ENCODE measurements at places on chromosomes 13 and 19.

DNA sequence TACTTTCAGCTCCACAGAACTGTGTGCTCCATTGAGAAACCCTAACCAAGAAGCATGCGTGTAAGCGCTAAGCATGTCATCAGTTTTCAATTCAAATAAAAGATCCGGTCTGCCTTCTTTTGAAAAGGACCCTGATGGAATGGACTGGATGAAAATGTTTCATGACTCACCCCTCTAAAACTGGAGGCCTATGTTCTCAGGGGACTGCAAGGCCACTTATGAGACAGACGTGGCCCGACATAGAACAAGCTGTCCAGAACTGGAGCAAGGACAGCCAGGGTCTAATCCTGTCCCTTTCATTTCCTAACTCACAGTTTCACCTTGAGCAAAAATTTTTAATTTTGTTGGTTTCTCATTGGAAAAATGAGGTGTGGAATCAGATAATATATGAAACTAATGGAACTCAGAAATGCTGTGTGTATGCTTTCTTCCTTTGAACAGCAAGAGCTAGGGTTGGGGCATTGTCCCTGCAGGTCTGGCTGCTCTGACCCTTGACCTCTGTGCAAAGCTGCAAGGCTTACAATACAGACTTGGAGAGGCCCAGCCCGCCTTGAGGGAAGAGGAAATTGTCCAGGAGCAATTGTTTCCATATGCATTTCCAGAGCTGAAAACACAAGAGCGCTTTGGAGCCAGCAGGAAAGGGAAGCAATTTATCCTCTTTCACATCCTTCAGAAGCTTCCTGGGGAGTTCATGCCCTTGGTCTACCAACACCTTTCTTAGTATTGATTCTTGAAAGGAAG lies 553.4 kb upstream of the KLF12 start:
- peak; percentile 67 for DNase-seq

DNA sequence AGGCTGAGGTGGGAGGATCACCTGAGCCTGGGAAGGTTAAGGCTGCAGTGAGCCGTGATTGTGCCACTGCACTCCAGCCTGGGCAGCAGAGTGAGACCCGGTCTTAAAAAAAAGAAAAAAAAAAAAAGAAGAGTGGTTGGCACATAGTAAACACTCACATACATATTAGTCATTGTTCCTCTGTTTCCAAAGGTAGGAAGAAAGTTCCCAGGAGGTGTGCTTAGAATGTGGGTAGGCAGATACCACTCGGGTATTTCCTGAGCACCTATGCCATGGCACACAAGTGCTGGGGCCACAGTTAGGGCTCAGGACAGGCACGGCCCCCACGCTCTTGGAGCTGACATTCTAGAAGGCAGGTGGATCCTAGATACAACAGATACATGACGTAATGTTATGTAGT lies 41.4 kb downstream of the SIPA1L3 start:
- DNase-seq, result no peak

GRCh38 chr13:43238341-43239083 lies 215.1 kb downstream of the DNAJC15 start:
- no peak for DNase-seq

GRCh38 chr19:3617463-3617862 lies 9.1 kb downstream of the CACTIN start:
- DNase-seq, result no peak

- no peak for DNase-seq
Measured at GRCh38 chr13:29961036-29961670, 110.7 kb upstream of the UBL3 start.

- no peak for DNase-seq
Measured at GRCh38 chr13:76226941-76227340, 590.8 kb downstream of the LMO7 start.

All from right hindlimb (tissue), 1 donor.